Effector CD8-positive, alpha-beta T cell (primary cell): ENCODE measurements at places on chromosomes 4 and X.

DNA sequence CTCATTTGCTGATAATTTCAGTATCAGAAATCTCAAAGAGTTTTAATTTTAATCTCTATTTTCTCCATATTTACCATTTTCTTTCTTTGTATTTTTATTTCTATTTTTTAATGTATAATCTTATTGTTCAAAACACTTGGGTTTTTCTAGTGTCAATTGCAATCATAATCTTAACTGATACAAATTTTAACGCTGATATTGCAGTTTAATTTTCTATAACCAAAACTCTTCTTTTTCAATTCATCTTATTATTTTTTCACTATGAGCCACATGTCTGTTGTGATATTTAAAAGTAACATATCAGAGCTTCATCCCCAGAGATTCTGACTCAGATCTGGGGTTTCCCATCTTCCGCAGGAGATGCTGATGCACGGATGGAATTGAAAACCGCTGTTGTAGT is 16.2 kb downstream of the ADAM29 start:
- DNase-seq = no peak

DNA sequence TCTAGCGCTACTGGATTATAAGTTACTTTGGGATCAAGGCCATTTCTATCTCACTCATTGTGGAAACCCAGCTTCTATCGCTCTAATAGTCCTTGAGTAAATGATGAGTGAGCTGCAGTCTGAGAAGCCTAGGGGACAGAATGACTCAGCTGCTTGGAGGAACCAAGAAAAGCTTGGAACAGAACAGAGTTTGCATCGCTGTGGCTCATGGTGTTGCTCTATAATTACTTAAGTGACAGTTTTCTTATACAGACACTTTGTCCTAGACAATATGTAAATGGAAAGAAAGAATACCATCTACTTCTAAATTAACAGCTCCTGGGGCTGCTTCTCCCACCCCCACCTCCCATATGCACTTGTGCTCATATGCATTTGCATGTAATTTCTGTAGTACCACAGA is 156.9 kb downstream of the SLIT2 start:
- DNase-seq = no peak

- DNase-seq = no peak
These were observed 6.3 kb downstream of the PLP2 start for GRCh38 chrX:49177873-49178480.

DNA sequence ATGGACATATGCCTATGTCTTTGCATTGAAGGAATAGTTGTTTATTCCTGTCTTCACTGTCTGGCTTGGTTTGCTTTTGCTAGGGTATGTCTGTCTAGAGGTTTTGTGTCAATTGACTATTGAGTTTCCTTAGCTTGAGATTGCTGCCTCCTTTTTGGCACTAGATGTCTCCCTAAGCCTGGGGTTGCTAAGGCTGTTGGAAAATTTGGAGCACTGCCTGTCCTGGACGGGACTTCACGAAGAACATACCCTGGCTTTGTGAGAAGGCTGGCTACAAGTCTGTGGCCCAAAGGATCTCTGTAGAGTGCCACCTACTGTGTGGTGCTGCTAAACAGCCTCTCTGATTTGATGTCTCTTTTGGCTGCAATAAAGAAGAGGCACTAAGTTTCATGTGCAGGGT is 183.8 kb upstream of the NUDT10 start:
- no peak for DNase-seq

GRCh38 chrX:20132666-20133065 is 9.0 kb downstream of the EIF1AX start:
- no peak for DNase-seq
